ENCODE measurements at places on chromosomes 7 and 10. TPM values are rescaled to one million over a fixed set of nuclear protein-coding genes. Genes with fewer than 3 reads are reported as not detected.

GBX1 gene
- total RNA-seq, result not detected

ZNF33B gene
- total RNA-seq, result 4.1 TPM

SUN3 gene
- total RNA-seq, result not detected

TMEM176A gene
- total RNA-seq, result not detected

NEURL1 gene
- total RNA-seq, result under 0.01 TPM

SLC26A5 gene
- not detected for total RNA-seq

TCF7L2 gene
- 3.7 TPM for total RNA-seq

GHRHR gene
- not detected for total RNA-seq

OGDHL gene
- total RNA-seq, result 0.26 TPM

VSTM4 gene
- total RNA-seq, result 8.2 TPM

LOXL4 gene
- 138 TPM for total RNA-seq

CALHM1 gene
- total RNA-seq, result not detected

OR6V1 gene
- total RNA-seq, result not detected
